Cardiac muscle cell (in vitro differentiated cells and primary cell): ENCODE measurements at places on chromosomes 4 and X. TPM values are rescaled to one million over a fixed set of nuclear protein-coding genes. Genes with fewer than 3 reads are reported as not detected.

GRCh38 chrX:33465137-33465536 lies 253.8 kb upstream of the DMD start:
- DNase-seq, result no peak

- peak; percentile 56 for DNase-seq
These were observed 31.1 kb downstream of the CCKAR start for GRCh38 chr4:26459054-26459755.

DNA sequence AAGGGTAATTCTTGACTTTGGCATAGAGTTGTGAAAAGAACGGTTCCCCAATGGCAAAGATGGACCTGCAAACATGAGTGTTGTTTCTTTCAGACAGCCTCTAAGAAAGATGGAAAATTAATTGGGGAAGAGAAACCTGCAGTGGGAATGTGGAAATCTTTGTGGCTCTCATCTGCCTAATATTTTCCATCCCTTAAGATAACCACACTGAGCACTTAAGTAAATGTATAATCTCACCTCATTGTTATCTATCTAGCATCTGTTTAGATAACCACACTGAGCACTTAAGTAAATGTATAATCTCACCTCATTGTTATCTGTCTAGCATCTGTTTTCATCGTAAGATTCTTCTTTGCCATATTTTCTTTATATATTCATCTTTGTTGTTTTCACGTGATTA lies 149.3 kb downstream of the NWD2 start:
- DNase-seq, result no peak

DNA sequence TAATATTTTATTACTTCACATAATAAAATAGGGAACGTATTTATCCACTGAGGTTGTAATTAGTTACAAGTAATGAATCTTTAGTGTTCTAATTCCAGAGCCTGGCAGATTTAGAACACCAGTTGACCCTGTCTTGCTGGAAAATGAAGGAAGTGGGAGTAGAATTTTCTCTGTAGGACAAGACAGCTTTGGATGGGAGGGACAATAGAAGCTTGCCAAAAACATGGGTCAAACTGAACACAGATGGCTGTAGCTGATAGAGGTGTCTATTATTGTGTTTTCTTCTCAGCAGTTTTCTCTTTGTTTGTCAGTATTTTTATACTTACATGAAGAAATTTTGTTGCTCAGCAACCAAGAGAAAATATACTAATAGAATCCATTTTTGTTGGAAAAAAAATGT lies 20.2 kb downstream of the FAT4 start:
- no peak for DNase-seq

- DNase-seq, result no peak
These were observed 272.9 kb downstream of the CFAP299 start for GRCh38 chr4:80608281-80608980.

DNA sequence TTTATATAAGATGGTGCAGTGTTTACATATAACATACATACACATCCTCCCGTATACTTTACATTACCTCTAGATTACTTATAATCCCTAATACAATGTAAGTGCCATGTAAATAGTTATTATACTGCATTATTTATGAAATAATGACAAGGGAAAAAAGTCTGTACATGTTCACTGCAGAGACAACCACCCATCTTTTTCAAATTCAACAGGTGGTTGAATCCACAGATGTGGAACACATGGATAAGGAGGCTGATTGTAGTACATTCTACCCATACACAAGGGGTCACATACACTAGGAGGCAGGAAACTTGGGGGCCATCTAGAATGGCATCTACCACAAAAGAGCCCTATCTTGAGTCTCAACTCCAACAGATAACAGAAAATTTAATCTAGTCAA lies 3.4 kb upstream of the IDS start:
- no peak for DNase-seq

DNA sequence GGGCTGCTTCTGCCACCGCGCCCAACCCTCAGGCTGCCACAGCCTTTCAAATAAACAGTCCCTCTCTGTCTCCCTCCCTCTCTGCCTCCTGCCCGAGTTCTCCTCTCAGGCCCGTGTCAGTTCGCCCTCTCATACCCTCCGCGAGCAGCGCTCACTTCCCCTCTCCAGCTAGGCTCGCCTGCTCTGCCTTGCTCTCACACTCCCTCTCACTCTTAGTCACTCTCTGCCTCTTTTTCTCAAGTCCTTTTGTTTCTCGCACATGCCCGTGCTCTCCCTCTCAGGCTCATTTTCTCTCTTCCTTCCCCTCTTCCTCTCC lies 3.2 kb downstream of the EFNB1 start:
- peak; percentile 53 for DNase-seq

DNA sequence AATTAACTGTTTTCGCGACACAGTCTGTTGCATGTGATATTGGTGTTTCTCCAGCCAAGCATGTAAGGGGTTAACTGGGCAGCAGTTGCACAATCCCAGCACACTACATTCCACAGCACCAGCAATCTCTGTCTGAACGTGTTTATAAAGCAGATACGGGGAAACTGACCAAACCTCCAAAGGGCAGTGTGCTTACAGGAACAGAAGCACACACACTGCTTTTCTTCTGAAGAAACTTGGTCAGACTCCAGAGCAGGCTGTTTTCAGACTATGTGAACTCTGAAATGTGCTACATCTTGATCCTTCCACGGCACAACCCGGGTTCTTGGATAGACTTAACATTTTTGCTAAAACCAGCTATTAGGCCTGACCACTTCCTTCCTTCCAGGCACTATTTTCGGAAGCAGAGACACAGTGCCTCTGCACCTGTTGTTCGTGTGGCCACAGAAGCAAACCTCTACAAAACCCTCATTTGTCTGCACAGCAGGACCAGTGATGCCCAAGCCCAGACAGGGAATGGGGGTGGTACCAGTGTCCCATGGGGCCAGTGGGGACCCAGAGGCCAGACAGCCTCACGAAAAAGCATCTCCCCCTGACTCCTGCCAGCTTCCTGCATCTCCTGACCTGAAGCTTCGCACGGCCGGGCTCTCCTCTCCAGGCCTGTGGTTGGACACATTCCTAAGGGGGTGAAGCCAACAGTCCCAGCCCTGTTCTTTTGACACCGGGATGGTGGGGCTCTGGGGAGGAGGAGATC lies 90.1 kb downstream of the IRF2 start:
- DNase-seq, result peak; percentile 28

- DNase-seq, result no peak
These were observed 1718.0 kb upstream of the PCDH7 start for GRCh38 chr4:29002151-29002550.

Gene SPON2
- 0.12 and 0.42 TPM in 2 replicates for total RNA-seq

Gene MMGT1
- total RNA-seq, result 8.3 and 8.5 TPM in 2 replicates

Gene CCDC160
- total RNA-seq, result 7.5 and 10.2 TPM in 2 replicates

Gene STAG2
- total RNA-seq, result 43.8 and 70.6 TPM in 2 replicates
